Stimulated activated CD8-positive, alpha-beta memory T cell treated with anti-CD3 and anti-CD28 coated beads, Interleukin-12 subunit alpha, Interleukin-12 subunit beta, amount 100 ng/mL, for 4 hours (primary cell): ENCODE measurements at places on chromosomes 13 and 19.

DNA sequence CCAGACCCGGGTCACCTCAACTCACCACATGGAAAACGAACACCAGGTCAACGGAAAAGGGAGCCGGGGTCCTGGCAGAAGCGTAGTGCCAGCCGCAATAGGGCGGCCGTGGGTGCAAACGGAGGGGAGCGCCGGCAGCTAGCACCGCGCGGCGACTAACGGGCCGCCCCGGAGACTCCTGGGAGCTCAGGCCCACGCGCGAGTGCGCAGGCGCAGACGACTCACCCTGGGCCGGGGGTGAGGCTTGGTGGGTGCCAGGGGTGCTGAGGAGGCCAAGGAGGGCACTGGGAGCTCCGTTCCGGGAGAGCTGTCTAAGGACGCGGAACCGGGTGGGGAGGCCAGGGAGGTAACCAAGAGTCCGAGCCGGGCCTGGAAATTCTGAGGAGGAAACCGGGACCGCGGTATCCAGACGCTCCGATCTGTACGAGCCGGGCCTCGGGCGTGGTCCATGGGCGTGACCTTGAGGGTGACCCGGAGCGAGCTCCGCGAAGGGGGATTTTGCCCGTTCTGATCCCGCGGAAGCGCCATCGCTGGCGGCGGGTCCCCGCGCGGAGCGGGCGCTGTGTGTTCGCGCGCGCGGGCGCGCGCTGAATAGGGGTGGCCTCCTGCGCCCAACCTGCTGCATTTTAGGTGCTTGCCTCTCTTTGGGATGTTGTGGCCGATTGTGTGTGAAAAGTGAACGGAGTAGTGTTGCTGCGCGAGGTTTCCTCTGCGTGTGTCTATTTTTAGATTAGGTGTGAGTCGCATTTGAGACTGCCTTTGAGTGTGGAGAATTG is at the start of gene ZNF382:
Gene ZNF382, plus strand, starts transcription at position 213 of the 776 bp plus-strand sequence. CDS start 4,602 bp downstream, outside the sequence.
- DNase-seq = peak; percentile 80

- DNase-seq = no peak
Observed at GRCh38 chr19:29812080-29812880, 489 bp downstream of the CCNE1 start.

- DNase-seq = no peak
Observed at GRCh38 chr13:50527612-50528509, 315.6 kb downstream of the DLEU7 start.

DNA sequence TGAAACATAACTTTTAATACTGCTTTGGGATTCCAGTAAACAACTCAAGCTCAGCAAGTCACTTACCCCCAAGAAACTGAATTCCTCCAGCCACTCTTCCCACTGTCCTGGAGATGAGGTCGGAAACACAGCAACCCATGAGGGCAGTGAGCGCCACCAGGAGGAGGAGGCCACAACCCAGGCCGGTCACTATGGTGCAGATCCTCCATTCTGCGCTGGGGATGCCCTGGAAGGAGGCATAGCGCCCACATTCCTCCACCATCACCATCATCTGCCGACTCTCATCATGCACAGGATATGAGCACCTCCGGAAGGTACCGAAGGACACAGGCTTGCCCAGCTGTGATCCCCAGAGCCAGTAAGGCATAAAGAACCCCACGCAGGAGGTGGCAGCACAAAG is 2.2 kb downstream of the LHFPL6 start:
- DNase-seq = no peak

GRCh38 chr19:46646402-46646801 is 10.4 kb upstream of the GNG8 start:
- DNase-seq = no peak
